Activated T-cell treated with anti-CD3 and anti-CD28 coated beads for 48 hours (primary cell): ENCODE measurements at places on chromosomes 16 and 17.

GRCh38 chr17:62085511-62086408 lies 20.7 kb upstream of the MED13 start:
- DNase-seq = no peak

DNA sequence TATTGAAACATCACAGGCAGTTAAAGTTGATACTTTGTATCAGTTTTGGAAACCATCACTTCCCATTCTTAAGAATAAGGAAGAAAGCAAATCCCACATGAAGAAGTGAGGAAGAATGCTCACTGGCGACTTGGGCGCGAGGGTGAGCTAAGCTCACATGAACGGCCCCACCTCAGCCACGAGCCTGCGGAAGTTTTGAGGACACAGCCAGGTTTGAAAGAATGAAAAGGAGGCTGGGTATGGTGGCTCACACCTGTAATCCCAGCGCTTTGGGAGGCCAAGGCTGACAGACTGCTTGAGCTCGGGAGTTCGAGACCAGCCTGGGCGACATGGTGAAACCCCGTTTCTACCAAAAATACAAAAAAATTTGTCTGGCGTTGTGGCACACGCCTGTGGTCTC lies 110.3 kb upstream of the CHMP6 start:
- no peak for DNase-seq

GRCh38 chr16:79600638-79601091 lies at the start of gene MAF:
MAF (minus strand) TSS chr16:79600737; CDS start chr16:79599902, 835 bp downstream.
- peak; percentile 78 for DNase-seq

GRCh38 chr17:8859804-8860430 lies 7.6 kb downstream of the PIK3R6 start:
- no peak for DNase-seq

GRCh38 chr16:60137891-60138290 lies 1403.8 kb upstream of the GOT2 start:
- no peak for DNase-seq

- no peak for DNase-seq
These were observed 30.0 kb downstream of the STH start for GRCh38 chr17:46028981-46029565.

GRCh38 chr17:1031711-1032110 lies 34.8 kb downstream of the TIMM22 start:
- DNase-seq = no peak

GRCh38 chr17:17525311-17525710 lies 29.1 kb upstream of the RASD1 start:
- DNase-seq = no peak

DNA sequence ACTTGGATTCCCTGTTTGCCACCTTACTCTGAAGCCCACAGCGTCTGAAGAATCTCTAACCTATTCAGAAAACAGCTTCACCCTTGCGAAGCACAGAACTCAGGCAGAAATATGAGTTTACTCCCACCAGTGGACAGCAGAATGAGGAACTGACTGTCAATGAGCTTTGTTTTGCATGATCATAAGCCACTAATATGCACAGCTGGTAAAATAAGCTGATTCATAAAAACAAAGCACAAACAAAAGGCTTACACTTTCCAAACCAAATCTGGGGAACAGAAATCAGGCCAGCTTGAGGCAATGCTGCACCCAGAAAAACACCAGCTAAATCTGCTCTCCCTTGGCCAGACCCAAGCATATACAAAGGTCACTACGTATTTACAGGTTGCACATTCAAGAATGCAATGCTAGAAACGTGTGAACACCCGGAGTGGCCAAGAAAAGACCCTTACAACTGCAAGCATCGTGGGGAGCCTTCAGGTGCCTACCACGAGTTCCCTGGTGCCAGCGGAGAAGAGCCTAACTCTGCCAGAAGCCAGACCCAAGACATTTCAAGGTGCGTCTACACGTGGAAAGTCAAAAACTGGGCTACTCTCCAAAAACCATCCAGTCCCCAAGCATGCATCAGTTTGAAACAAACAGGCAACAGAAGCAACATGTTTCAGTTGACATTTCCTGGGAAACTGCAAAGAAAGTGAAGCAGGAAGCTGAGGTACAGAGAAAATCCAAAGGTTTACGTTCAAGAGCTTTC lies 207.1 kb downstream of the ZFHX3 start:
- no peak for DNase-seq
